Activated CD4-positive, alpha-beta T cell treated with anti-CD3 and anti-CD28 coated beads, Interleukin-10, Interleukin-2, amounts not matched to agents 100 ng/mL and 50 ng/mL, durations not matched to agents 16 hours and 8 hours (primary cell): ENCODE measurements at places on chromosomes 12 and 14.

DNA sequence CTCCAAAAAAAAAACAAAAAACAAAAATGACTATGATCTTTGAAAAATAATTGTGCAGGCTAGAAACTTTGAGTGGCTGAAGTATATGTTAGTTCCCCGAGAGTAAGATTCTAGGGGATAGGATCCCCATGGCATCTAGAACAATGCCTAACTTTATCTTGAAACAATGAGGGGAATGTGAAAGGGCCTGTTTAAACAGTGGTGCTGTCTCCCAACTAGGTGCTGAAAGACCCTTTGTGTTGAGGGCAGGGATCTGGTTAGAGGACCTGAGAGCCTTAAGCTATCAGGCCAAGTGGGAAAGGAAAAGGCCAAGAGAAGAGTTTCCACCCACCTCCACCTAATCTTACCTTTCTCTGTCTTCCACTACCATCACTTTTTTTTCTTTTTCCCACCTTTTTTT, 6.8 kb upstream of the YLPM1 start:
- no peak for DNase-seq

- no peak for DNase-seq
Observed at GRCh38 chr12:121823101-121823726, 19.4 kb downstream of the SETD1B start.

- DNase-seq, result no peak
Observed at GRCh38 chr12:54292931-54293241, 7.9 kb downstream of the NFE2 start.

GRCh38 chr14:68842298-68842697, 49.4 kb upstream of the ZFP36L1 start:
- no peak for DNase-seq

- no peak for DNase-seq
Observed at GRCh38 chr14:103848175-103849077, 1.1 kb upstream of the PPP1R13B start.

- DNase-seq, result no peak
Observed at GRCh38 chr12:89187507-89187906, 164.8 kb downstream of the DUSP6 start.

GRCh38 chr14:32601069-32601468, 272.0 kb downstream of the AKAP6 start:
- DNase-seq, result no peak

GRCh38 chr12:49293056-49293956, 1.6 kb upstream of the PRPH start:
- no peak for DNase-seq

DNA sequence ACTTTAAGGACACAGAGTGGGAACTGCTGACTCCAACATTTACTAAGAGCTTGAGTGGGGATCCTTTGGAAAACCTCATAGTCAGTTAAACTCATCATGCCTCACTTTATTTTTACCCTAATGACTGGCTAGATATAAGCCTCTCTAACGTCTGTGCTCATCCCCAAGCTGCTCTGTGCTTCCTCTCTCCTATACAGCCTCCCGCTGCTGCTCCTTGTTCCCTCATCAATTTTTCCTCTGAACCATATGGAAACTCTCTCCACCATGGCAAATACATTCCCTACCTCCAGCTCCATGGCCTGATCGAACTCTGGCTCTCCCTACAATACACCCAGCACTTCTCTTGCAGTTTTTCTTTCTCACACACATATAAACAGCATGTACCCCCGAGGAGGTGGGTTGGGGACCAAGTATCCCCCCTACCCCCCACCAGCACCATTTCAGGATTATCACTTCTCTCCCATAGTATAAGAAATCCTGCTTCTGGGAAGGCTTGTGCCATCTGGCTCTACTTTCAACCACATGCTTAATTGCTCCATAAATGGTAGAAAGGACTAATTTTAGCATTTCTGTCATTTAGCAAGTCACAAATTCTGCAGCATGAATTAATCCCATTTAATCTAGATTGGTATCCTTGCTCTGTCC, 39.2 kb upstream of the DYRK2 start:
- DNase-seq, result no peak

DNA sequence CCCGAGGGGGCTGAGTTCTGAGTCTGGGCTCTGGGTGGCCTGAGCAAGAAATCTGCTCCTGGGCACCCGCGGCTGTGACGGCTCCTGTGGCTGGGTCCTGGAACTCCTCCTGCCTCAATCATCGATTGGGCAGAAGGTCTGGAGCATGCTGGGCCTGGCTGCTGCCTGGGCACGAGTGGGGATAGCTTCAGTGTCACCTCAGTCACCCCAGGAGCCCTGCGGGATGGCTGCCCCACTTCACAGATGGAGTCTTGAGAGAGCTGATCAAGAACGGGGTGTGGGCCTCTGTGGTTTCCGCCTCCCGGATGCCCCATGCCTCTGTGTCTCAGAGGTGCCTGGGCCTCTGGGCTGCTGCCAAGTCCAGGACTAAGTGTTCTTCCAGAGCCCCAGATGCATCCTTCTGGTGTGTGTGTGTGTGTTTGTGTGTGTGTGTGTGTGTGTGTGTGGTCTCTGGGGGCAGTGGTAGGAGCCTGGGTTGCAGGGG, 185.6 kb upstream of the C14orf180 start:
- DNase-seq, result peak; percentile 65

GRCh38 chr14:88040146-88040545, 35.2 kb downstream of the GPR65 start:
- no peak for DNase-seq
